ENCODE measurements at places on chromosomes 16 and 17.

DNA sequence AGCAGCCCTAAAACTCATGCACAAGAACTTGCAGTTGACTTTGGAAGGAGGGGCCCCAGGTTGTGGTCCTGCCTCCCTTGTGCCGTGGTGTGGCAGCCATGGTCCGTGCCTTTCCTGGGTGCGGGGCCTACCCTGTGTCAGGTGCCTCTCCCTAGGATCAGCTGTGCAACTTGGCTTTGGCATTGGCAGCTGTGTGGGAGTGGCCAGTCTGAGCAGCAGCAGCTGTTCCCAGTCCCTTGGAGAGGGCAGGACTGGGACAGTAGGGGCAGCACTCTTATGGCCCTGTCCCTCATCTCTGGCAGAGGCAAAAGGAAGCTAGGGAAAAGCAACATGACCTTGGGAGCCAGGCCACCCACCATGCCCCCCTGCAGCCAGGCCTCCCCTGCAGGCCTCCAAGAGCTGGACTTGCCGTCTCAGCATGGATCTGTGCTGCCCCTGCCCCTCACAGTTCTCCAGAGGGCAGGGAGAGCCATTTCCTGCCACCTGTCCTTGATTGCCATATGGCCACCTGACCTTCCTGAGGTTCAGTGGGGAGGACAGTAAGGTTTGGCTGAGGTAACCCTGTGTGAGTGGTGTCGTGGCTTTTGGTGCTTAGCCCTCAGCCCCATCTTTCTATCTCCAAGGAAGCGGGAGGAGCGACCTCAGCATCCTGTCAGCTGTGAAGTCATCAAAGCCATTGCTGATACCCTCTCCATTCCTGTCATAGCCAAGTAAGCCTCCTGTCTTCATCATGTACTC lies 15.5 kb upstream of the NFATC3 start:
- no peak for DNase-seq

DNA sequence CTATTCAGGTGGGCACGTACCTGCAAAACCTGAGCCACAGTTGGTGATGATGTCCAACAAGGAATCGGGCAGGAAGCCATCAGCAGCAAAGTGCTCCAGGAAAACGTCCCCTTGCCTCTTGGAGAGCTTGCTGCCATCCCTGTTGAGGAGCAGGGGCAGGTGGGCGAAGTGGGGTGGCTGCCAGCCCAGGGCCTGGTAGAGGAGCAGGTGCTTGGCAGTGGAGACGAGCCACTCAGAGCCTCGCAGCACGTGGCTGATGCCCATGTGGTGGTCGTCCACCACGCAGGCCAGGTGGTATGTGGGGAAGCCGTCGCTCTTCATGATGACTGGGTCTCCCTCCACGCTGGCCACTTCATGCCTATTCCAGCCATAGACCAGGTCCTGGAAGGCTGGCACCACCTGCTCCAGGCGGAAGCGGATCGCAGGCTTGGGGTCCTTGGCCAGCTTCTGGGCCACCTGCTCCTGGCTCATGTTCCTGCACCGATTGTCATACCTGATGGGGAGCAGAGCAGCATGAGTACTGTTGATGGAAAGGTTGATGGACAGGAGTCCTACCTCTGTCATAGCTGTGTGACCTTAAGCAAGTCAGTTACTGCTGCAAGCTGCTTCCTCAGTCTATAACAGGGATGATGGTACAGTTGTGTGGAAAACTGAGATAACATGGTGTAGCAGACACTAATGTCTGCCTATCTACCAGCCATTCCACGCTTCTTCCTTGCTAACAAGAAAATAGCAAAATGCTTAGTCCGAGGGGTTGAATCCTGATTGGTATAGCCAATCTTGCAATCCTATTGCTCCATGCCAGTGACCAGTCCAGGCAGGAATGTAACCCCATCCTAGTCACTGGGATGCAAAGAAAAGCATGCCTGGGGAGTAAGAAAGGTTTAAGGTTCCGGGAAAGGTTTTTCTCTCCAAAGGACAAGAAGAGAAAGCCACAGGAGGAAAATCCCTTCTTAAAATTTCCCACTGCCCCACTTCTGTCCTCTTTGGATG lies 22.0 kb downstream of the EARS2 start:
- DNase-seq, result no peak

DNA sequence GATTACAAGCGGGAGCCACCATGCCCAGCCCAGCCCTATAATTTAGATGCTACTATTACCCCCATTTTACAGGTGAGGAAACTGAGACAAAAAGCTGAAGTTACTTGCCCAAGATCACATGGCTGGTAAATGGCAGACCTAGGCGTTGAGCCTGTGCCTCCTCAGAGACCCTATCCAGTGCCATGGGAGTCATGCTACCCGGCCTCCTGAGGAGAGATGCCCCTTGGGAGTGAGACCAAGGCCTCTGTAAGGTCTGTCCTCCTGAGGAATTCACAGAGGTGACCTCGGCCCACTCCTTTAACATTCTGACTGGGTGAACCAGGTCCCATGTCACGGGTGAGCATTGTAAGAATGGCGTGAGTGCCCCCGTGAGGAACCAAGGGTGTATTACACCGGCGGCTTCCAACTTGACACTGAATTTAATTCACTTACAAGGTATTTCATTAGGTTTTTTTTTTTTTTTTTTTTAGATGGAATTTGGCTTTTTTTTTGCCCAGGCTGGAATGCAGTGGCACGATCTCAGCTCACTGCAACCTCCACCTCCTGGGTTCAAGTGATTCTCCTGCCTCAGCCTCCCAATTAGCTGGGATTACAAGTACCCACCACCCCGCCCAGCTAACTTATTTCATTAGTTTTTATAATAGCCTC lies 95.7 kb downstream of the ABCC6 start:
- peak; percentile 29 for DNase-seq

GRCh38 chr16:7378024-7378695 lies 45.5 kb downstream of the RBFOX1 start:
- no peak for DNase-seq

DNA sequence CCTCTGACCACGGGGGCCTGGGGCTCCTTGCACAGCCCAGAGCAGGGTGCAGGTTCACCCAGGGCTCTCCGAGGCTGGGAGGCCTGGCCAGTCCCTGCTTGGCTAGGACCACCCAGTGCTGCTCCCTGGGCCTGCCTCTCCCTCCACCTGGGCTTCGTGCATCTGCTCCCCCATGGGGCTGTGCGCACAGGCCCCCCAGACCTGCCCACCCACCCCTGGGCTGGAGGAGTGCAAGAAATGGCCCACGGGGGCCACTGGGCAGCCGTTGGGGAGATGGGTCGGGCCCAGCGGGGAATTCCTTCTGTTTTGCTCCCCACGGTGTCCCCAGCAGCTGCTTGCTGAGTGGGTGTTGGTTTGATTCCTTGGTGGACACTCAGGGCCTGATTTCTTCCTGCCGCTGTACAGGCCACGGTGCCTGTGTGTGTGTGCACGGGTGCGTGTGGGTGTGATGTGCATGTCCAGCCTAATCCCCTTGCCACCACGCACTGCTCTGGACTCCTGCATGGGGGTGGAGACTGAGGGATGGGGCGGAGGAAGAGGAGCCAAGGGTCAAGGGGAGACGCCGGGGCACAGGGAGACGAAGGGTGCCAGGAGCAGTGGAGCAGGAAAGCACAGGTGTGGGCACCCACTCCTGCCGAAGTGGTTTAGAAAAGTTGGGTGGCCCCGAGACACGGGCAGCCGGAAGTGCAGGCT lies 8.5 kb downstream of the PRSS27 start:
- DNase-seq, result no peak

GRCh38 chr16:18800775-18801144 lies 589 bp downstream of the ARL6IP1 start:
- DNase-seq, result no peak

Measured in stimulated activated CD8-positive, alpha-beta memory T cell treated with anti-CD3 and anti-CD28 coated beads, Interleukin-4, amount 100 ng/mL, for 4 hours (primary cell).